Activated naive CD4-positive, alpha-beta T cell treated with anti-CD3 and anti-CD28 coated beads, Interleukin-2, amount 50 U/mL, for 16 hours (primary cell): ENCODE measurements at places on chromosomes 4 and X.

DNA sequence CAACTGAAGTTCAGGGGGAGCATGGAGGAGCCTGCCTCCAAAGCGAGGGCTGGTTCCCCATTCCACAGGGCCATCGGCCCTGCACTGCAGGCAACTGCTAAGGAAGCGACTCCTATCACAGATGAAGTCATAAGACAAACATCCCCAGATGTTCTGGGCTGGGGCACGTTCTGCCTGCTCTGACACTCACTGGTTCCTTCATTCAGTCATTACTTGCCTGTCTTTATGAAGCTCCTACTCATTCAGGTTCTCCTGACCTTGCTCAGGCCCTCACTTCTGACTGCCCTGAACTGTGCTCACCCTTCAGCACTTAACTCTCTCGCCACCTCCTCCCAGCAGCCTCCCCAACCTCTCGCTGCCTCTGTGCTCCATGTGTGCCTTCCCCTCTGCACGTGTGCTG, 2.5 kb upstream of the SLC2A9 start:
- DNase-seq: no peak

GRCh38 chrX:99461223-99461622, 948.9 kb downstream of the PCDH19 start:
- no peak for DNase-seq

DNA sequence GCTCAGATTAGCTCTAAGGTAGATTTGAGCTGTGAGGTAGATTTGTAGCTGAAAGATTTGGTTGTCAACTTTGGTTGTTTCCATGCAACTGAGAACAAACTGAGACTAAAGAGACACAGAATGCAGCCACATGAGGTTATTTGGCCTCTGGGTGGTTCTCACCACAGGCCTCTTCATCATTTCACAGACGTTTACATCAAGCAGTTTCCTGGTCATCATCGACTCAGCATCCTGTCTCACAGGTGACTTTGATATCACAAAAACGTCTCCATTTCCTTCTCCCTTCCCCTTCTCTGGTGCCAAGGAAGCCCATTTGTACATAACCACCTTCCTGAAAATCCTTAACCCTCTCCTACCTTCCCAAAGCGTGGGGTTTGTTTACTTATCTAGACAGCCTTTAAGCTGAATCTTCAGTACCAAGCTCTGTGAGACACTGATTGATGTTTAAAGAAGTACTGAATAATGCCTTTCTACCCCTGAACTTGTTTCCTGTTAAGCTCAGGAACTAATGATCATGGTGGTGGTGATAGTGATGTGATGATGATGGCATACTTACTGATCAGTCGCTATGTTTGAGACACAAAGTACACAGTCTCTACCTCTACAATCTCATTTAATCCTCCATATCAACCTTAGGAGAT, 81.9 kb downstream of the FAM114A1 start:
- DNase-seq: no peak

- no peak for DNase-seq
Observed at GRCh38 chrX:139179592-139179991, 350.9 kb upstream of the F9 start.
